ENCODE measurements at places on chromosomes 2 and 18.

- DNase-seq, result no peak
These were observed 64.9 kb downstream of the CHST9 start for GRCh38 chr18:27120246-27120645.

- DNase-seq, result no peak
These were observed 63.9 kb downstream of the TMEM131 start for GRCh38 chr2:97931858-97932225.

- DNase-seq, result no peak
These were observed 144.6 kb upstream of the SATB2 start for GRCh38 chr2:199602271-199602895.

GRCh38 chr2:219907011-219907365 is 279.6 kb downstream of the SLC4A3 start:
- DNase-seq, result no peak

DNA sequence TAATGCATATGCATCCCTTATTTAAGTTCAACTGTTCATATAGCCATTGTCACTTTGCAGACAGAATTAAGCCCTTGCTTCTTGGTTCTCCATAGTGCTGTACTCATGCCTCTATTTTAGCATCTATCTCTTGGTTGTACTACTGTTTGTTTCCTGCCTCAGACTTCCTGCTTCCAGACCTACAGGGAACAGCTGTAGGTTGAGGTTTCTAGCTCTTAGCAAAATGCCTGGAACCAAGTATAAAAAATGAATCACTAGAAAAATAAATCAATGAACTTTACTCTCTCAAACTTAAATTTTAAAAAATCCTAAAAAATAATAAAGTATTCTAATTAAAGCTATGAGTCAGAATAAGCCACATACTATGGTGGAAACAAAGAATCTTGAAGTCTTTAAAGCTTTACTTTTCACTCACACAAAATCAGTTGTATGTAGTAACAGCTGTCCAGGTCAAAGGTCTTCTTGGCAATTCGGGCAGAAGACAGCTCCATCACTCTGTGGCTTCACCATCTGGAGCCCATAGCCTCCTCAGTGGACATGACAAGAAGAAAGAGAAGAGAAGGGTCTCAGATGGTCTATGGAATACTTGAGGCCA is 1228.1 kb upstream of the GYPC start:
- DNase-seq, result no peak

DNA sequence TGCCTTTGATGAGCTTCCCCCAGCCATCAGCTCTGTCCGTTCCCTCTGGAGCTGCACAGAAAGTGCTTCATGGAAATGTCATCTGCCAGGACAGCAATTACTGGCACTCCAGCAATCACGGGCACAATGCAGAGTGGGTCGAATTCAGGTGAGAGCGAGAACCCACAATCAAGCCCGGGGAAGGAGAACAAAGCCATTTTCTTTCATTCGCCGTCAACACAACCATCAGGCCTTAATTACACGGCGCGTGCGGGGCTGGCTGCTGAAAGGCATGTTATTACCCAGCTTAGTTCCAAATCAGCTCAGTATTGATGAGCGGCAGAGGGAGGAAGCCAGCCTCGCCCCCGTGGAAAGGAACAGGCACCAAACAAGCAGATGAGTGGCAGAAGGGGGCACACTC is 143.9 kb downstream of the MYT1L start:
- DNase-seq, result no peak

DNA sequence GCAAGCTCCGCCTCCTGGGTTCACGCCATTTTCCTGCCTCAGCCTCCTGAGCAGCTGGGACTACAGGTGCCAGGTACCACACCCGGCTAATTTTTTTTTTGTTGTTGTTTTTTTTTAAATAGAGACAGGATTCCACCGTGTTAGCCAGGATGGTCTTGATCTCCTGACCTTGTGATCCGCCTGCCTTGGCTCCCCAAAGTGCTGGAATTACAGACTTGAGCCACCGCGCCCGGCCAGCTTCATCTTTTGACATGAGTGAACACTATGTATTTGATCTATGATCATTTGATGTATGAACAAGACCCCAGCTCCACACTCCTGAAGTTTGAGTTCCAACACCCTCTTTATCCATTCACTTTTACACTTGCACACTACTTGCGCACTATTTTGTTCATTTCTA is 43.4 kb upstream of the LPIN2 start:
- DNase-seq, result no peak

DNA sequence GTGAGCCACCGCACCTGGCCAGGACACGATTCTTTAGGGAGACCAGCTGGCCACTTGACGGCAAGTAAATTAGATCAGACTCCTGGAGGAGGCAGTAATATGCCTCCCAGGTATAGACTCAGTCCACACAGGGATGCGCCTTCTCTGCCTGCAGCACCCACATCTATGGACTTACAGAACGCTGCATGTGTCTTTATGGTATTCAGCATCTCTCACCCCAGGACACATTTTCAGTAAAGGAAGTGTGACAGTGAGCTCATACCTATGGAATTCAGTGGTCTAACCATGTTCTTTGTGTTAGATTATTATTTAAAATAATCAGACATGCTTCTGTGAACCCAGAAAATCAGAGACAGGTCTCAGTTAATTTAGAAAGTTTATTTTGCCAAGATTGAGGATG is 5.9 kb upstream of the NARS1 start:
- DNase-seq, result no peak

- no peak for DNase-seq
These were observed 125.5 kb upstream of the REV1 start for GRCh38 chr2:99615247-99615771.

GRCh38 chr2:127197475-127198385 is 22.4 kb downstream of the CYP27C1 start:
- no peak for DNase-seq

DNA sequence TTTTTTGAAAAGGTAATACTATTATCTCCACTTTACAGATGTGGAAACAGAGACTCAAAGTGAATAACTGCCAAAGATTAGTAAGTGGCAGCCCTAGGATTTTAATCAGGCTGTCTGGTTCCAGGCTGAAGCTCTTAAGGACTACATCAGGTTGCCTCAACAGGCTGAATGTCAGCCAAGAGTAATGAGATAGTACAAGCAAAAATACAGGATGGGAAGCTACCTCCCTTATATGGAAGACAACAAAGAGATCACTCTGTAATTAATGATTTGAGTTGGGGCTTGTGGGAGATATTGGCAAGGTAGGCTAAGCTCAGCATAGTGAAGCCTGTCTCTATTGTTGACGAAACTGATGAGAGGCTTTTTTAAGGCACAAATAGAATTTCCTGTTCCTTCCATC is 323.1 kb downstream of the KCNJ3 start:
- DNase-seq, result no peak

DNA sequence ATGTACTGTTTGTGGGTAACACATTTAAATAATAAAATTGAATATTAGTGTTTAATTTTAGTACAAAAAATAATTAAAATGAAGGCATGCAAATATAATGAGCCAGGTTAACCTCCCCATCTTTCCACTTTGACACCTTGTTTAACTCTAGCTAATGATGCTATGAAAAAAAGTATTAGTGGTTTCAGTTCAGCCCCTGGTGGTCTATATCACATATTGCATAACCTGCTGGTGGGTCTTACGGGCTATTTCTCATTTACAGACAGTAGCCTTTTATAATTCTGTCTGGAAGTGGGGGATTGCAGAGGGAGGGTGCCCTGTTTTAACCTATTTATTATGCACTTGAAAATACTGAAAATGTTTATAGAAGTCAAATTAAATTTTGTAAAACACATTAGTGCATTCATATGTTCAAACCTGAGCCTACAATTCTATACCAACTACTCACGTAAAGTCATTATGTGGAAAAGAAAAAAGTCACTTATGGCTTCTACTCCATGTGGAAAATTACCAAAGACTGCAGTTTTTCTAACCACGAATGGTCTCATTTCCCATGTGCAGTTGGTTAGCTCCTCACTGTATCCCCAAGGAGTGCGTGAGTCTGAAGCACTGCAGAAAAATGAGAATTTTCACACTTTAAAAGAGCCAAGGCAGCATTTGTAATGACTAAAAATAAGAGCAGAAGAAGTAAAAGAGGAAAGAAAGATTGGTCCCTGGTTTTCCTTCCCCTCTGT is 381.0 kb downstream of the MTX2 start:
- DNase-seq, result no peak

GRCh38 chr2:218095853-218096252 is 26.8 kb downstream of the RUFY4 start:
- DNase-seq, result no peak

DNA sequence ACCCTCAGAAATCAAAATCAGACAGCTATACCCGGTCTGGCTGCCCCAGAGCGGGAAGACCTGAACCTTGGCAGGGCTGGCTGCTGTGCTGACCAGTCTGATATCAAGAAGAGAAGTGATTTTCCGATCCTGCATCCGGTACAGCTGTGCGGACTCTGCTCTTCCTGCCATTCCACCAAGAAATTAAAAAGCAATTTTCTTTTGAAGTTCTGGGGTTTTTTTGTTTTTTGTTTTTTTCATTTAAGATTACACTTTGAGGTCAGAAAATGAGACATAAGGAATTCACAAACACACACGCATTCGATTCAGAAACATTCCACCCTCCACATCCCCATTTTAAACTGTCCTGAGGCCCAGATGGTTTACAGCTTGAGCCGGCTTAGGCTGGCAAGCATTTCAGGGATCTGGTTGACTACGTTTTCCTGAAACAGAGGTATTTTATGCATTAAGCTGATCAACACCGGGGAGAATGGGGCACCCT is 156.5 kb downstream of the COL6A3 start:
- no peak for DNase-seq

DNA sequence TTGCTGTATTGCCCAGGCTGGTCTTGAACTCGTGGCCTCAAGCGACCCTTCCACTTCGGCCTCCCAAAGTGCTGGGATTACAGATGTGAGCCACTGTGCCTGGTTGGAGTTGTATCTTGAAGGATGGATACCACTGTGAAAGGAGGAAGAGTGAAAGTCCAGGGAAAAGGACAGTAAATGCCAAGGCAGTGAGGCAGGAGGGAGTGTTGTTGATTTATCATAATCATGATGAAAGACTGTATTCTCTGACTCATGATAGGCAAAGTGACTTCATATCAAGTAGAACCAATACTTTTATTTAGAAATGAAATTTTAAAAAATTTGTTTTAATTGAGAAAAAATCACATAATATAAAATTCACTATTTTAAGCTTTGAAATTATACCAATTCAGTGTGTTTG is 162.3 kb downstream of the ARHGAP28 start:
- no peak for DNase-seq

DNA sequence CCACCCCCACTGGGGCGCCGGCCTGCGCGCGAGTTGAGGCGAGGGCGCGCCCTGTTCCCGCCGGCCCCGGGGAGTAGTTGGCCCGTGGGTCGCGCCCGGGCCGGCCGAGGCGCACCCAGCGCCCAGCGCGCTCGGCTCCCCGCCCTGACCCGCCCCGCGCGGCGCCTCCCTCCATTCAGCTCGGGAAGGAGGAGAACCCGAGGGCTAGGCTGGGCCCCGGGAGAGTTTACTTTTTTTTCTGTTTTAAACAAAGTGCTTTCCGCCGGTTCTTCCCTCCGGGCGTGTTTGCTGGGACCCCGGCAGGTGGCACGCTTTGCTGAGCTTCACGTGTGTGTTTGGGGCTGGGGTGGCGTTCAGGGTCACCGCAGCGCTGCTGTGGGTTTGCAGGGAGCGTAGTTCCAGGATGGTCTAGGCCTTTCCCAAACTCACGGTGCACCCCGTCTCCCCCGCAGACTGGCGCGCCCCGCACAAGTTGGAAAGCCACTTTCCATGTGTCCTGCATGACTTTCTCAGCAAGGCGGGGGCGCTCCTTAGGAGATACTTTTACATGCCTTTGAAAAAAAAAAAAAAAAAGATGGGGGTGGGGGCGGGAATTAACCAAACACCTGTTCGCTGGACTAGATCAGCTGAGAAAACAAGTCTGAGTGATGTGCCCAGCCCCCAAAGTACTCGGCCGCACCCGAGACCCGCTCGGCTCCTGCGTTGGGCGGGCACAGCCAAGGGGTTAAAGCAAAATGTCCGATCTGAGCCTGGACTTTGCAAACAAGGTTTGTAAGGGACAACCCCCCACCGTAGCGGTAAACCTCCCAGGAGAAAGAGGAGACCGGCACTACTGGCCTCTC is 825 bp downstream of the ITGA6 start:
- peak; percentile 7 for DNase-seq

DNA sequence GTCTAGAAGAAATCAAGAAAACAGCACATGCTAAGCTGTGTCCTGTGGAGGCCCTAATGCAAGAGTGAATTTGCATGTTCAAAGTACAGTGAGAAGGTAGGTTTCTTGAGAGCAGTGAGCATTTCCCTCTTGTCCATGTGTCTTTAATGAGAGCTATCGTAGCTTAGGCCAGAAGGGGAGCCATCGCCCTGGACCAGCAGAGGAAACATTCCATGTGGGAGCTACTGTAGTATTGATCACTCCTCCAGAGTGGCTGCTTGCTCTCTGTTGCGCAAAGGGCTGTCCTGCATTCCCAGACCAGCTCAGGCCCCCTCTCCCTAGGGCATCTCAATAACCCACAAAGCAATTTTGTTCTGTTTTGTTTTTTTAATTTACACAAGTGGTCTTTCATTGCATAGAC is 950.1 kb downstream of the CNTNAP5 start:
- no peak for DNase-seq

GRCh38 chr2:58739033-58739432 is 497.9 kb upstream of the FANCL start:
- no peak for DNase-seq

GRCh38 chr18:11148680-11149440 is 509 bp downstream of the PIEZO2 start:
- DNase-seq, result no peak

GRCh38 chr2:197184959-197185586 is 125.5 kb downstream of the ANKRD44 start:
- no peak for DNase-seq

GRCh38 chr2:64992218-64992617 is 3.0 kb downstream of the SLC1A4 start:
- no peak for DNase-seq

DNA sequence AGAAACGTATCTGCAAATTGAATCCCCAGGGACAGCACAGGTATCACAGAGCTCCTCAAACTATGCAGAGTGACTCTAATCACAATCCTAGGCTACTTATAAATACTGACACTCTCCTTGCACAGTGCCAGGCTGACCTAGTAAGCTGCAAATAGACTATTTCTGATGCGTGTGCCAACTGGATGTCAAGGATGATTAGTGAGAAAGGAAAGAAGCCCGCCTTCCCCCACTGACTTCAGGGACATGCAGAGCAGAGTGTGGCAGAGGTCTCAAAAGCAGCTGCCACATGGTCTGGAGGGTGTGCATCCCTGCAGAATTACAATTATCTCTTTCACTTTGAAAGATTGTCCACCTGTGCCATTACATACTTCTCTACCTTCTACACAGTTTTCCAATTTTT is 235.6 kb downstream of the CPS1 start:
- DNase-seq, result no peak

- DNase-seq, result no peak
These were observed 115.4 kb upstream of the CDC42EP3 start for GRCh38 chr2:37786854-37787253.

- DNase-seq, result no peak
These were observed 3.1 kb upstream of the CIB4 start for GRCh38 chr2:26644188-26644835.

- DNase-seq, result no peak
These were observed 291.2 kb upstream of the HNMT start for GRCh38 chr2:137672989-137673552.

All from cortex of kidney (tissue), 1 donor.